Activated naive CD8-positive, alpha-beta T cell treated with anti-CD3 and anti-CD28 coated beads for 36 hours (primary cell): ENCODE measurements at places on chromosomes 4 and X. TPM values are rescaled to one million over a fixed set of nuclear protein-coding genes. Genes with fewer than 3 reads are reported as not detected.

- no peak for DNase-seq
Observed at GRCh38 chrX:10288373-10288975, 131.7 kb downstream of the CLCN4 start.

DNA sequence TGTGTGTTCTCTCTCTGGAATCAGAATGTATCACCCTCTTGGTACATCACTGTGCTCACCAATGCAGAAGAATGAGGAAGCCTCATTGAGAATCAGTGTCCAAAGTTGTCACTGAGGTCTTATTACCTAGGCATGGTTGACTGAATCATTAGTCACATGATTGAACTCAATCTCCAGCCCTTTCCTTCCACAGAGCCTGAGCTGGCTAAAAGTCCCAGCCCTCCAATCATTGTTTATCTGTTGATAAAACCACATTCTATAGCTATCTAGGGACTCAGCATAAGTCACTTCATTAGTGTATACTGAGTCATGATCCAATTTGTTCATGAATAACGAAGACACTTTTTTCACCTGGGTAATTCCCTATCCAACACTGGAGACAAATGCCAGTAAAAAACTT is 396.8 kb downstream of the TRAM1L1 start:
- DNase-seq: no peak

GRCh38 chr4:169042608-169043007 is 32.6 kb upstream of the CBR4 start:
- no peak for DNase-seq

ADH1C gene
- total RNA-seq: not detected

POU3F4 gene
- total RNA-seq: not detected
